Fibroblast of skin of right quadriceps (primary cell): ENCODE measurements at places on chromosomes 16 and 17.

GRCh38 chr17:42617956-42618431, 8.5 kb downstream of the TUBG1 start:
- DNase-seq = no peak

GRCh38 chr16:67666559-67667452, at the start of the genes C16orf86 and ENKD1:
C16orf86 (plus strand) TSS chr16:67666814; CDS start chr16:67666971, 157 bp downstream.
ENKD1 (minus strand) TSS chr16:67666750; CDS start chr16:67666442, 308 bp downstream.
- DNase-seq = peak; percentile 71

- peak; percentile 43 for DNase-seq
These were observed 1.3 kb downstream of the FOXC2 start for GRCh38 chr16:86567701-86568581.

DNA sequence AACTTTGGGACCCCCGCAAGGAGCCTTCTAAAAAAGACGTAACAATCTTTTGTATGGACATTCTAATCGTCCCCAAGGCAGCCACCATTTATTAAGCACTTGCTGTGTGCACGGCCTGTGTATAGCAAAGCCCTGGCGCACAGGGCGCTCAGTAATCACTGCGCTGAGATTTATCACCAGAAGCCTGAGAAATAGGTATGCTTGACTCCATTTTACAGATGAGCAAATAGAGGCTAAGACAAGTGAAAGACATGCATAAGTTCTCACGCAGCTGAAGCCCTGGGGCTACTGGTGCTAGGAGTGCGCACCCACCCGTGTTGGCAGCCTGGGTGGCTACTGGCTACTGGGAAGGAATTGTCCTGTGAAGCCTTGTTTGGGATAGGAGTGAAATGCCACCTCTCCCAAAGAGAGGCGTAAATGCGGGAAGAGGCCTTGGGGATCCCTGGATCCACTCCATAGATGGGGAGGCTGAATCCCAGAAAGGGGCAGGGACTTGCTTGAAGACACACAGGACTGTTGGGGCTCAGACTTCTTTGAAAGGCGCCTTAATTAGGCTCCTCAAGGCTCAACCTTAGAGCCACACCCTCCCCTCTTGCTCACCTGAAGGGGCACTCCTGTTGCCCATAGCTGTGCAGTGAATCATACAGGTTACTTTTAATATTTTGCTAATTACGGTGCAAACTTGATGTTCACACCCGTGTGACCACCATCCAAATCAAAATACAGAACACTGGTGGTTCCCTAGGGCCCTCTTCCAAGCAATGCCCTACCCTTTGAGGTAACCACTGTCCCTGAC, 634 bp upstream of the NATD1 start:
- no peak for DNase-seq

GRCh38 chr16:12256921-12257320, 280.4 kb downstream of the SNX29 start:
- no peak for DNase-seq

- DNase-seq = peak; percentile 50
These were observed 1.0 kb upstream of the KCNJ2 start for GRCh38 chr17:70168044-70168976.

DNA sequence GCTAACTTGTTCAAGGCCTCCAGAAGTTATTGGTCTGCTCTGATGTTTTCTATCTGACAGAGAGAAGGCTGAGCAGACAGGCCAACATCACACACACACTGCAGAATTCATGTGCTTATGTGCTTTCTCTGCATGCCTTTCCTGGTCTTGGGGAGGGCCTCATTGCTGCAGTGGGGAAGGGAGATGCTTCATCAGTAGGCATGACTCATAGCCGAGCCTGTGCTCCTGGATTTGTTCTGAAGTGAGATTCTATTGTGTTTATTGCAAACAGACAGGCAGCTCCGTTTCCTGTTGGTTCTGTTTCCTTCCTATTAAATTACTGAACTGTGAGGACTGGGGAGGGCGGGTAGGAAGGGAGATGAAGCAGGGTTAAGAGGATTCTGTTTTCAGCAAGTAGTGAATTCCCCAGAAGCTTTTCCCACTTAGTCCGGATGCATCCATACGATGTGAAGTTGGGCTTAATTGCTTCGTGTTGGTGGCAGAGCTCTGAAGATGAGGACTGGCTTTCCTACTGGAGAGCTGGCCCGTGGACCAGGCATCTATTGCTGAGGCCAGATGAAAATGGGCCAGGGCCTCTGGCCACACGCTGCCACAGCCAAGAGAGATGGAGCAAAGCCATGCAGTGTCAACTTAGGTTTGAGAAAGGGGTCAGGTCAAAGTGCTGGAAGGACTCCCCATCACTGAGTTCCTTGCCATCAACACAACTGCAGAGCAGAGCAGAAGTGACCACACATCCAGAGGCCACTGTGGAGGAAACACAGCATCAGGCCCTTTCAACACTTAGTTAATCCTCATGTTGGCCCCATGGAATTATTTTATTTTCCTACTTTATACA, 179.3 kb downstream of the UTP18 start:
- DNase-seq = no peak

DNA sequence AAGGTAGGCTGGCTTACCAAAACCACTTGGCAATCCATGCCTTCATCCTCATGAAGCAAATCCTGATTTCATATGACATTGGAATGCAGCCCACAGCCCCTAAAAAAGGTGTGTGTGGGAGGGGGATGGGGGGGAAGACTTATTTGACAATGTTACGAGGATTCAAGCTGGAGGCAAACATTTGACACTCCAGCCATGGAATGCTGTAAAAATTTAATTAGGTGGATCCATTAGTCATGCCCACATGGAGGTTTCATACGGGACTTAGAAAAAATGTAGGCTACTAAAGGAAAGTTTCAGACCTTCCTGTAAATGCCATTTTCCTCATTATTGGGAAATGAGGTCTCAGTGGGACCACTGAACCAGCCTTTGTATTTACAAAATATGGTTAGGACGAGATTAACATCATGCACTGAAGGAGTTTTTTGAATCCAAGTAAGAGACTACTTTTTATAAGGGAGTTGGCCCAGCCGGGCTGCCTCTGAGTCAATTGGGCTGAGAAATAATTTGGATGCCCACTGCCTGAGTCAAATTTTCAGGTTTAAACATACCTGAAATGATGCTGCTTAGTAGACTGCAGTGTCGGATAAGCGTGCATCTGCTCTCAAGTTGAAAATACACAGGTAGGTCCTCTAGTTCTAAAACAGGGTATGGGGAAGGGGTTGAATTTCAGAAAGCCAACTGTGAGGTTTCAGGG, 44.6 kb upstream of the MAF start:
- DNase-seq = no peak

DNA sequence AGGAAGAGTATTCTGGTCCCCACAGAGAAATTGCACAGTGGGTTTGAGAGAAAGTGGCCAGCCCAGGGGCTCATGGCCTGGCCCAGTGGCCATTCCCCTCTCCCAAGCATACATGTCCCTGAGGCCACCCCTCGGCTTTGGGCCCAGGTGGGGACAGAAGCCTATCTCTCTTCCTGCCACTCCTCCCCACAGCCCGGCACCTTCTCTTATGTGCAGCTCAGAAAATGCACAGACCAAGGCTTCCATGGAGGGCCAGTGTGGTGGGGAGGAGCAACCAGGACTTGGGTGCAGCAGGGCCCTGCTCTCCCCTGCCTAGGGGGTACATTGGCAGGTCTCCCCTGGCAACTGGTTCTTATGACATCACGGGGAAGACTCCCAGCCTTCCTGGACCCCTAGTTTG, at the start of gene C16orf90:
Gene C16orf90 (minus strand): TSS at position 314 of the 400 bp plus-strand sequence. CDS start 68 bp downstream, at position 246.
- DNase-seq = no peak

GRCh38 chr16:31127182-31127581, 8.3 kb downstream of the PRSS8 start:
- no peak for DNase-seq

DNA sequence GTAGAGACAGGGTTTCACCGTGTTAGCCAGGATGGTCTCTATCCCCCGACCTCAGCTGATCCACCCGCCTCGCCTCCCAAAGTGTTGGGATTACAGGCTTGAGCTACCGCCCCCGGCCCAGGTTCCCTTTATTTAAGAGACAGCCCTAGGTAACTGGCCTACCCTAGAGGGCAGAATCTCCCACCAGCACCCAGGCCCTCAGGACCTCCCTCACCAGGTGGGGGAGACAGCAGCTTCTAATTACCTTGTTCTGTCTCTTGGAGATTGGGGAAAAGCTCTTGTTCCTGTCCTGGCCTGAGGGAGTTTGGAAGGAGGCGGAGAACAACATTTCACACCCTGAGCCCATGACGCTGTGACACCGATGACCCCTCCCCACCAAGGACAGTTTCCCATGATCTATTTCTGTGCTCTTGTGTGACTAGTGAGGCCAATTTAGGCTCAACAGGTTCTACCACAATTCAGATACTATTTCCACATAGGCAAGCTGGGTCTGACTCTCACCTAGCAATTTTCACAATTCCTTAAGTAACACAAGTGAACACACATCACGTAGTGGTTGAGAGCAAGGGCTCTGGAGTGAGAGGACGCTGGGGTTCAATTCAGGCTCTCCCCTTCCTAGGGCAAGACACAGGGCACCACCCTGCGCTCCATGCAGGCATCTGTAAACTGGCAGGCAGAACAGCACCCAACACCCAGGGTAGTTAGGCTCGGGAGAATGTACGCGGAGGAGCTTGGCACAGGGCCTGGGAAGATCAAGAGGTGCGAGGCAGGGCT, 20.4 kb downstream of the HDAC5 start:
- DNase-seq = no peak

DNA sequence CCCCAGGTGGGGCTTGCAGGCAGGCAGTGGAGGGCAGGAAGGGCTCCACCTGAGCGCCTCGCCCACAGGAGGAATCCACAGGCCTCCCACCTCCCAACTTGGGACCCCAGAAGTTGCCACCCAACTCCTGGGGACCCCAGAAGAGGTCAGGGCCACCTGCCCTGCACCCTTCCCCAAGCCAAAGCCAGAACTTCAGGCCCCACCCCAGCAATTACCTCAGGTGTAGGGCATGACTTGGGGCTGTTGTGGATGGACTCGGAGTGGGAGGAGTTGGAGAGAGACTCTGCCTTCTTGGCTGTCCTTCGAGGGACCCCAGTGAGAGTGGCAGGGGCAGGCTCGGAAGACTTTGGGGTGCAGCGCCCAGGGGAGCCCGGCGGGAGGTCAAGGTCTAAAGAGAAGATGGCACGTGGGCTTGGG, 10.5 kb downstream of the TSPOAP1 start:
- DNase-seq = no peak

- DNase-seq = no peak
These were observed 489.9 kb upstream of the CDH5 start for GRCh38 chr16:65876624-65877023.

GRCh38 chr17:40038882-40039513, 15.2 kb downstream of the MED24 start:
- DNase-seq = peak; percentile 70

DNA sequence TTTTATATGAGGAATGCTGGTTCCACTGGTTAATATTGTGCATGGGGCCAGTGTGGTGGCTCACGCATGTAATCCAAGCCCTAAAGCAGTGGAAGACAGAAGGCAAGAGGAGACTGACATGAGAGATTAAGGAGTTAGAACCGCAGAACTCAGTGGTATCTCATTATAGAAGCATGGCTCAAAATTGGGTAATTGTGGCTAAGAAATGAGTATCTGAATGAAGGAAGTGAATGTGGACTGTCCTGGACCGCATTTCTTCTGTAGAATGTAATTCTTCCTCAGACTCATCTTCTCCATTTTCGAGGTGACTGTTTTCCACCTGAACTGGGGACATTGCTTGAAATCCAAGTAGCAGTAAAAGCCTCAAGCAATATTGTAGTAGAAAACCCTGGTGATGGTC, 42.6 kb upstream of the CDR2 start:
- no peak for DNase-seq

DNA sequence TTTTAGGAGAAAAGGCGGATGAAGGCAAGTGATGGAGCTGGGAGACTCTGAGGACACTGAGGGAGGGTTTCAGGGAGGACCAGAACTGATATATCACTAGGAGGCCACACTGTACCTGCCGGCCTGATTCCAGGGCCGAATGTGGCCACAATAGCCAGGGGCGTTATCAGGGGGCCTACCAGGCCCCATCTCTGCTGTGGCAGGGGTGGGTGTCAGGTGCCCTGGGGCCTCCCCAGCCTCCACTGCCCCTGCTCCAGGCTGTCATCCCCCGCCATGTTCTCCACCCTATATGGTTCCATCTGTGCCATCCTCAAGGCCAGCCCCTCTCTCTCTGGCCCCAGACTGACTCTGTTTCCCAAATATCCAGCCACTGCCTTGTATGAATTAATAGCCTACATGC, 246.5 kb downstream of the GSG1L start:
- no peak for DNase-seq

- DNase-seq = no peak
These were observed 35.0 kb upstream of the ASIC2 start for GRCh38 chr17:33328129-33328528.

DNA sequence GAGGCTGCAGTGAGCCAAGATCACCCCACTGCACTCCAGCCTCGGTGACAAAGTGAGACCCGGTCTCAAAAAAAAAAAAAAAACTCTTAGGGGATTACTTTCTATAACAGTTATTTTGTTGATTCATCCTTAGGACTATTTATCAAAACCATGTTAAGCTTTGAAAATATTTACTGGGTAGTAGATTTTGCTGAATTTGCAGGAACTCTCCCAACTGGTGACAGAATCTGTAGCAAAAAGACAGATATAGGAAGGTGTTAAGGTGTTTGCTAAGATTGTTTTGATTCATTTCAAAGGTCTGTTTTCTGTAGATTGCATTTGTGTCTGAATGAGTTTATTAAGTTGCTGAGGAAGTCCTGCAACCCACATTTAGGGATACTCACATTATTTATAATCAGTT, 192.6 kb downstream of the PRKCA start:
- no peak for DNase-seq

DNA sequence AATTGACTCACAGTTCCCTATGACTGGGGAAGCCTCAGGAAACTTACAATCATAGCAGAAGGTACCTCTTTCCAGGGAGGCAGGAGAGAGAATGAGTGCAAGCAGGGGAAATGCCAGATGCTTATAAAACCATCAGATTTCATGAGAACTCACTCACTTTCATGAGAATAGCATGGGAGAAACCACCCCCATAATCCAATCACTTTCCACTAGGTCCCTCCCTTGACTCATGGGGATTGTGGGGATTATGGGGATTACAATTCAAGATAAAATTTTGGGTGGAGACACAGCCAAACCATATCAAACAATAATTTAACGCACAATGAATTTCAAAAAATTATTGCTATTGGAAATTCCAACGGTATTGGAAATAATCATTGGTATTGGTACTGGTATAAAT, 15.1 kb downstream of the ABCA9 start:
- no peak for DNase-seq

GRCh38 chr17:79829004-79829403, 10.2 kb downstream of the CBX4 start:
- no peak for DNase-seq

GRCh38 chr16:83348991-83349390, 458.8 kb upstream of the HSBP1 start:
- DNase-seq = no peak

- no peak for DNase-seq
These were observed 142.0 kb upstream of the CORO6 start for GRCh38 chr17:29764748-29765147.
